Activated CD8-positive, alpha-beta memory T cell treated with anti-CD3 and anti-CD28 coated beads, Interleukin-2, amount 50 U/mL, for 48 hours (primary cell): ENCODE measurements at places on chromosomes 3 and 15.

- DNase-seq, result no peak
Observed at GRCh38 chr15:36407647-36408046, 171.8 kb upstream of the CDIN1 start.

- no peak for DNase-seq
Observed at GRCh38 chr15:50562735-50563640, 16.5 kb upstream of the USP50 start.

DNA sequence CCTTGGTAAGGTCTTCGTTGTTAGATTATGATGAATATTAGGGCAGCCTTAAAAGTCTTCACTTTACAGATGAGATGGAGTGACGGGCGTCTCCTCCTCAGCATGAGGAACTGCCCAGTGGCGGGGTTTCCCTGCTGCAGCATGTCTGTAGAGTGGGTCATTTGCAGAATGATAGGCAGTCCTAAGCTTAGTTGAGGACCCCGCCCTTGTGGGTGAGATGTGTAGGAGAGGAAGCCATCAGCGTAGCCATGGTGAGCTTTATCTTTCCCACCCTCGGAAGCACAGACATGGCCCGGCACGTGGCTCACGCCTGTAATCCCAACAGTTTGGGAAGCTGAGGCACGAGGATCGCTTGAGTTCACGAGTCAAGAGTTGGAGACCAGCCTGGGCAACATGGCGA is 877 bp downstream of the NIT2 start:
- DNase-seq, result peak; percentile 57

- no peak for DNase-seq
Observed at GRCh38 chr3:64578797-64579196, 109.0 kb downstream of the ADAMTS9 start.

- no peak for DNase-seq
Observed at GRCh38 chr15:89101302-89102193, 13.3 kb downstream of the ABHD2 start.

- DNase-seq, result no peak
Observed at GRCh38 chr3:35737934-35738706, 98.8 kb downstream of the ARPP21 start.

DNA sequence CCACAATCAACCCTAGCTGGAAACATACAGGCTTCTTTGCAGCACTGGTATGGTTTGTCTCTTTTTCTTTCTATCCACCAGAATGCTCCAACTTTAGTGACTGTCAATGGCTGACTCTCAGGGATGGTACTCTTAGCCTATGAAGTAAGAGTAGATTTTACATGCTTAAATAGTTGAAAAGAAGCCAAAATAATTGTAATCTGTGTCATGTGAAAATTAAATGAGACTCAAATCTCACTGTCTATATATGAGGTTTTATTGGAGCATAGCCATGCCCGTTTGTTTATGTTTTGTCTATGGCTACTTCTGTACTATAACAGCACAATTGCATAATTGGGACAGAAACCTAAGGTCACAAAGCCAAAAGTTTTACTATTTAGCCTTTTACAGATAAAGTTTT is 29.1 kb upstream of the PDZRN3 start:
- DNase-seq, result no peak

- DNase-seq, result no peak
Observed at GRCh38 chr15:31023841-31024240, 32.4 kb upstream of the MTMR10 start.

- no peak for DNase-seq
Observed at GRCh38 chr3:166187237-166187636, 350.0 kb upstream of the BCHE start.

DNA sequence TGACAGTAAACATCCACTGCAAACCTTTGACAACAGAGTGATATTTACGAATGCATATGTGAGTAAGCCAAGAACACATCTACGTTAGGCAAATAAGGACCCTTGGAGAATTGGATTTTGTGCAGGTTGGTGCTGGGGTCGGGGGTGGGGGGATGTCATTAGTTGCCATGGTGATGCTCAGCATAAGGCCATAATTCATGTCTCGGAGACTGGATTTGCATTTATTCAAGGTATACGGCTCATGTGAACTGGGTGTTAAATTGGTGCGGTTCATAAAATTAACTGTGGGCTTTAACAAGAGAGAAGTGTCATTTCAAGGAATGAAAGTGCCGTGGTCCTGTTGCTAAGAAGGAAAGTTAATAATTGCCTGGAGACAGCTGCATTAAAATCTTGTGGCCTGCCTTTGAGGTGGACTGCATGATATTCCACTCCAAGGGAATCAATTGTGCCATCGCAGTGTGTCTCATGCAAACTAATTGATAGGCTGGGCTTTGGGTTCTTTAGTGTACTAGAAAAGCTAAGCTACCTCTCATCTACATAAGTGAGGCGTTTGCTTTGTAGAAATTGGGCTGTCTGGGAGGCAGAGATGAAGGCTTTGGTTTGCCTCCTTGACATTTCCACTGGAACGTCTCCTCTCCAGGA is 228.9 kb upstream of the FEZF2 start:
- DNase-seq, result no peak

DNA sequence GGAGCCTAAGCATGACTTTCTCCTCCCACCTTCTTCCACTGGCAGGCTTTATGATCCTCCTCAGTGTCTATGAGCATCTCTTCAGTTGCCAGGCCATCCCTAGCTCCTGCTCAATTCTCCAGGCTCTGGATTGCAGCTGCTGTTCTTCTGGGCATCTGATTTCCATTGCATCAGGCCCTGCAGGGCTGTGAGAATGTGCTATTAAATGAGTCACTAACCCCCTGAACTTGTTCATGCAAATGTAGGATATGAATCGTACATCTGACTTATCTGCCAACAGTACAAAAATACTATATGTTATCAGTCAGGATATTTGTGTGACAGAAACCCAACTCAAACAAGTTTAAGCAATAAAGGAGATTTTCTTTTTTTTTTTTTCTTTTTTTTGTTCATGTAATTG is 11.9 kb downstream of the GPR176 start:
- DNase-seq, result no peak
